Hematopoietic multipotent progenitor cell treated with erythropoietin and hydrocortisone succinate and interleukin-3 and kit ligand, for 8 days (in vitro differentiated cells): ENCODE measurements at places on chromosomes 1 and 21.

- peak; percentile 34 for DNase-seq
Measured at GRCh38 chr1:3777078-3777547, 4.6 kb downstream of the SMIM1 start.

DNA sequence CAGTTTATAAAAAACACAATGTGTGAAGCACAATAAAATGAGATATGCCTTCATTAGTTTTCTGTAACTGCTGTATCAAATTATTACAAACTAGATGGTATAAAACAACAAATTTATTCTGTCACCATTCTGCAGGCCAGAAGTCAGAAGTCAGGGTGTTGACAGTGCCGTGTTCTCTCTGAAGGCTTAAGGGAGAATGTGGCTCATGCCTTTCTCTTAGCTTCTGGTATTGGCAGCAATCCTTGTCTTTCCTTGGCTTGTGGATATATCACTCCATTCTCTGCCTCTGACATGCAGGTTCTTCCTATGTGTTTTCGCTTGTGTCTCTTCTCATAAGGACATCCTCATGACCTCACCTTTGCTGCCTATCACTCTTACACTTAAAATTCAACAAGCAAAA lies 10.1 kb downstream of the NEK7 start:
- DNase-seq = no peak

DNA sequence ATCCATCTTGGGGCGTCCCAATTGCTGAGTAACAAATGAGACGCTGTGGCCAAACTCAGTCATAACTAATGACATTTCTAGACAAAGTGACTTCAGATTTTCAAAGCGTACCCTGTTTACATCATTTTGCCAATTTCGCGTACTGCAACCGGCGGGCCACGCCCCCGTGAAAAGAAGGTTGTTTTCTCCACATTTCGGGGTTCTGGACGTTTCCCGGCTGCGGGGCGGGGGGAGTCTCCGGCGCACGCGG lies 282 bp upstream of the SOD1 start:
- DNase-seq = no peak

- DNase-seq = no peak
Measured at GRCh38 chr1:217089361-217090014, 366.3 kb upstream of the ESRRG start.

GRCh38 chr1:58005212-58005611 lies 541.3 kb downstream of the OMA1 start:
- DNase-seq = no peak

DNA sequence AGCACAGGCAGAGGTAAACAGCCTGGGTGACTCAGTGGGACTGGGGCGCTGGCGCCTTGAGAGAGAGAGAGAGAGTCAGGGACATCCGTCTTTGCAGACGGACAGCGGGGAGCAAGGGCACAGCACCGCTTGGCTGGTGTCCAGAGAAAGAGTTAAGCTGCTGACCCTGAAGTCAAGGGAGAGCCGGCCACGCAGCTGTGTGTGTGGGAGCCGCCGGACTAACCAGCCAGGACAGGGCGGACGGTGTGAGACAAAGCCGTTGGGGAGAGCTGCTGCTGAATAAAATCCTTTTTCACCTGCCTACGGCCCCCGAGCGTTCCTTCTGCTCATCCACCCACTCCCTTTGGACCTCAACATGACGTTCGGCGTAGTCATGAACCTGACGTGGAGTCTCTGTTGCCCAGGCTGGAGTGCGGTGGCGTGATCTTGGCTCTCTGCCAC lies 14.5 kb downstream of the CFAP74 start:
- no peak for DNase-seq

GRCh38 chr1:206569556-206569955 lies 42.7 kb downstream of the EIF2D start:
- no peak for DNase-seq

- DNase-seq = no peak
Measured at GRCh38 chr1:50289495-50289894, 133.7 kb downstream of the DMRTA2 start.

DNA sequence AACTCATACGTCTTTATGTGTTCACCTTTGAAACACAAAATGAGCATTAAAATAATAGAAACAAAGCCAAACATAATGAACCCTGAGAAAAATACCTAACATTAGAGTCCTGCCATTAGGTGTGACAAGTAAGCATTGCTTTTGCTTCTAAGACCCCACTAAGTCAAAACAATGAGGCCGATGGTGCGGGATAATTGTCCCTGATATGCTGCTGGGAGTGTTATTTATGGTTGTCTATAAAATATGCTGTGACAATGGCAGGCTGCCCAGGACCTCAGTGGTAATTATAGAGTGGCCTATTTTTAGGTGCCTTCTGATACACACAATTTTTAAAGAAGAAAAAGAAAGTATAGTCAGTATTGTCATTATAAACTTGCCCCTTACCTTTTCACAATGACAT lies 1423.1 kb downstream of the AMY1C start:
- no peak for DNase-seq

GRCh38 chr1:169288011-169288414 lies 79.6 kb downstream of the NME7 start:
- DNase-seq = no peak

DNA sequence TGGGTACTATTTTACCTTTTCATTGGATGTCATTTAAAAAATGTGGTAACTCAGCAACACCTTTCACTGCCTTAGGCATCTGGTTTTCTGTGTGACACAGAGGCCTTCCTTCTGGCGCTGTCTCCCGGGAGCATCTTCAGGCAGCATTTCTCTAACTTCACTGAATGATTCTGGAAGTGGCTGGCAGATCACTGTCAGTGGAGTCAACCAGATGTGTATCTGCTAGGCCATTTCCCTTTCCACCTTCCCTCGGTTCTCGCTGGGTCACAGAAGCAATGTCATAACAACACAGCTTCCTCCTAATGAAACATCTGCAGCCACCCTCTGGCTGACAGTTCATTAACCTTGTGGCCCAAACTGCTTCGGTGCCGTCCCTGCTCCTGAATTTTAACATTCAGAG lies 137.8 kb downstream of the KIF26B start:
- no peak for DNase-seq

- DNase-seq = no peak
Measured at GRCh38 chr1:97999320-97999719, 78.5 kb upstream of the DPYD start.

DNA sequence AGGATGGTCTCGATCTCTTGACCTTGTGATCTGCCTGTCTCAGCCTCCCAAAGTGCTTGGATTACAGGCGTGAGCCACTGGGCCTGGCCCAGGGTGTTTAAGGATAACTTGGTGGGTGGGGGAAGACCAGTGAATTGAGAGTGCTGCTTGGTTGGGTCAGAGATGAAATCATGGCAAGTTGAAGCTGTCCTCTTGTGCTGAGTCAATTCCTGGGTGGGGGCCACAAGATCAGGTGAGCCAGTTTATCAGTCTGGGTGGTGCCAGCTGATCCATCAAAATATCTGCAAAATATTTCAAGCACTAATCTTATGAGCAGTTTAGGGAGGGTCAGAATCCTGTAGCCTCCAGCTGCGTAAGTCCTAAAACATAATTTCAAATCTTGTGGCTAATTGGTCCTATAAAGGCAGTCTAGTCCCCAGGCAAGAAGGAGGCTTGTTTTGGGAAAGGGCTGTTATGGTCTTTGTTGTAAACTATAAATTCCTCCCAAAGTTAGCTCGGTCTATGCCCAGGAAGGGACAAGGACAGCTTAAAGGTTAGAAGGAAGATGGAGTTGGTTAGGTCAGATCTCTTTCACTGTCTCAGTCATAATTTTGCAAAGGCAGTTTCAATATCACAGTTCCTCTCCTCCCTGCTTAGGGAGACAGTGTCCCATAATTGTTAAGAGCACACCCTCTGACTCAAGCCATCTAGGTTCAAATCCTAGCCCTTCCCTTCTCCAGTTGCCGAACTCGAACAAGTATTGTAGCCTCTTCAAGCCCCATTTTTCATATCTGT lies 66.8 kb upstream of the BACH1 start:
- no peak for DNase-seq

DNA sequence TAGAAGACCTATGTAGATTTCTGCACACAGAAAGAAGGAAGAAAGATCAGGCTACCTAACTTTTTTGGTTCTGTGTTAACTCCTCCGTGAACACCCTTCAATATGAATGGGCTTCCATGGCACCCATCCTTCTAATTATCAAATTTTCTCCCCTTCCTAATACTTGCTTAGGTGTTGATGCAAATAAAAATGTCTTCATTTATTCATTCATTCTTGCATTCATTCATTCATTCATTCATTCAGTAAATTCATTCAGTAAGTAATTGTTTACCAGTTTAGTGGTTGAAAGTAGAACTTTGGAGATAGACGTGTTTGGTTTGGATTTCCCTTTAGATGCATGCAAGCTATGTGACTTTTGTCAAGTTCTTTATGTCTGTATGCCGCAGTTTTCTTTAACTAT lies 4.6 kb downstream of the CHI3L2 start:
- no peak for DNase-seq

DNA sequence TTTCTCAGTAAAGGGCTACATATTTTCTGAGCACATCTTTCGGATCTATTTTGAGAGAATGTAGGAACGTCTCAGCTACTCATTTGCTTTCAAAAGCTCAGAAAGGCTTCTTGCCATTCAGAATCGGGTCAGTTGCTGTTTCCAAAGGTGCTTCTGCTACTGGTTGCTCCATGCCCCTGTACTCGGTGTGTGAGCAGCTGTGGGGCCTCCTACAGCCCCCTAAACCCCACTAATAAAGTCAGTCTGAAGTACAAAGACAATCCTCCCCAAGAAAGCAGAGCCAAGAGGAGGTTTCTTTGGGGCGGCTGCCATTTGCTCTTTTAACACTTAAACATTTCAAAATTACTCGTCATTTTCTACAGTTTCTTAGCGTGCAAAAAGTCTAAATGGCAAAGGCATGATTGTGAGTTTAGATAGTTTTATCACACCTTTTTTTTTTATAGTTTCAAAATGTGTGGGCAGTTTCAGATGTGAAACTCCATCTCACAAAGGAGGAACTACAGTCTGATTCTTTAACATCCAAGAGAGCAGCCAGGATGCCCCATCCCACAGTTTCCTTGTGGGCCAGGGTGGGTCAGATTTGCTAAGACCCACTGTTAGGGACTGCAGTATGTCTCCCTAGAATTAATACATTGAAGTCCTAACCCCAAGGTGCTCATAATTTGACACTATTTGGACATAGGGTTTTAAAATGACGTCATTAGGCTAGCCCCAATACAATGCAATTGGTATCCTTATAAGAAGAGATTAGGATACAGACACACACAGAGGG lies 4.1 kb downstream of the RUNX1 start:
- DNase-seq = no peak

- DNase-seq = no peak
Measured at GRCh38 chr1:7491109-7491817, 279.8 kb upstream of the VAMP3 start.

DNA sequence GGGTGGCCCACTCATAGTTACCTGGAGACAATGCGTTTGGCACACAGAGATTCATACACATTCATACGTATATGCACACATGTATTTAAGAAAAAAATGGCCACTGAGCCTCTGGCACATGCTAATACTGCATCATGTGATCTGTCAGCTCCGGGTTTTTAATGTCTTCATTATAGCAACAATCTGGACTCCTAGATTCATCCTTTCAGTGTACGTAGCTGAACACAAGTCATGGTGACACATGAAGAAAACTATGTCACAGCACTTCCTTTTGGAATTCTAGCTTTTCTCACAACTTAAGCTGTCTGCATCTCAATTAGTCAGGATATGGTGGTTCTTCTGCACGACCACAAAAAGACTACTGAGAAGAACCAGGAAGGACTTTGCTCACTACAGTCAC lies 24.7 kb downstream of the HSF2BP start:
- DNase-seq = no peak

DNA sequence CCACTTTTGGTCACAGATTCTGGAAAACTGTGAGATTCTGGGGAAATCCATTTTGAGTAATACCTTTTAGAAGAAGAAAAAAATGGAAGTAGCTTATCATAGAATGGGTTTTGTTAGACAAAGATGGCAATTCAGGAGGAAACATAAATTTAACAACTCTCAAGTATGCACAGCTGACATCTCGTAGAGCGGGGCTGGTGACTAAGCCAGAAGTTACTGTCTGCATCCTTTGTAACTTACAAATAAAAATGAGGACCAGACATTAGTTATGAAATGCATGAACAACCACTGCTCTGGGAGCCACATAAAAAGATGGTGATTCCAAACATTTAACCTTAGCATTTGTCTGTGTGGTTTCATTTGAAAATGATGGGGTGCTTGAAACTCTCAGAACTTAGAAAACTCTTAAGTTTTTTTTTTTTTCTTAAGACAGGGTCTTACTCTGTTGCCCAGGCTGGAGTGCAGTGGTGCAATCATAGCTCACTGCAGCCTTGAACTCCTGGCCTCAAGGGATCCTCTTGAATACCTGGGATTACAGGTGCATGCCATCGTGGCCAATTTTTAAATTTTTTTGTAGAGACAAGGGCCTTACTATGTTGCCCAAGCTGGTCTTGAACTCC lies 49.2 kb upstream of the ATP5PO start:
- DNase-seq = no peak

DNA sequence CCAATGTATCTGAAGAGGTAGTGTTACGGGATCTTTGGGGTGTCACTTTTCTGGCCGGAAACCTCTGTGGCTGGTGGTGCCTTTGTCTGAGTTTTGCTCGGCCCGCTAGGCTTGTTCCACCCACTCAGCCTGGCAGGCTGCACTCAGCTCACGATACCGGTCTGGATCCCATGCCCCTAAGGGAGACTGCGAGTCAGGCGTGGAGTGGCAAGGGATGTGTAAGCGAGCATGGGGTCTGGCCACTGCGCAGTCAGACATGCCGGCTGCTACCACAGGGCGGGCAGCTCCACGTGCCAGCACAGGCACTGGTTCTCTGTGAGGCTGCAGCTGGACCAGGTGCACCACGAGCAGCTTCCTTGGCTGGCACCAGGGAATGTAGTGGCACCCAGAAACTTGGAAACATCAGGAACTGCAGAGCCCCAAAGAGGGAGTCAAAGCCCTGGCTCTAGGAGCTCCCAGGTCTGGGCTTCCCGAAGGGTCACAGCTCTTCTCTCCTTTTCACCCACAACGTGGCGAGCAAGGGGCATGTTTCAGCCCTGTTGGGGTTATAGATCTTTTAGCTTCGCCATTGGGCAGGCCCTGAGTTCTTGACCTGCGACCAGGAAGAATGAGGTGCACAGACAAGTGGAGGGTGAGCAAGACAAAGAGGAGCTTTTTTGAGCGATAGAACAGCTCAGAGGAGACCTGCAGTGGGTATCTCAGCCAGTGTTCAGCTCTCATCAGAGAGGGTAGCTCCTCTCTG lies 23.8 kb upstream of the LRRC8C start:
- no peak for DNase-seq

DNA sequence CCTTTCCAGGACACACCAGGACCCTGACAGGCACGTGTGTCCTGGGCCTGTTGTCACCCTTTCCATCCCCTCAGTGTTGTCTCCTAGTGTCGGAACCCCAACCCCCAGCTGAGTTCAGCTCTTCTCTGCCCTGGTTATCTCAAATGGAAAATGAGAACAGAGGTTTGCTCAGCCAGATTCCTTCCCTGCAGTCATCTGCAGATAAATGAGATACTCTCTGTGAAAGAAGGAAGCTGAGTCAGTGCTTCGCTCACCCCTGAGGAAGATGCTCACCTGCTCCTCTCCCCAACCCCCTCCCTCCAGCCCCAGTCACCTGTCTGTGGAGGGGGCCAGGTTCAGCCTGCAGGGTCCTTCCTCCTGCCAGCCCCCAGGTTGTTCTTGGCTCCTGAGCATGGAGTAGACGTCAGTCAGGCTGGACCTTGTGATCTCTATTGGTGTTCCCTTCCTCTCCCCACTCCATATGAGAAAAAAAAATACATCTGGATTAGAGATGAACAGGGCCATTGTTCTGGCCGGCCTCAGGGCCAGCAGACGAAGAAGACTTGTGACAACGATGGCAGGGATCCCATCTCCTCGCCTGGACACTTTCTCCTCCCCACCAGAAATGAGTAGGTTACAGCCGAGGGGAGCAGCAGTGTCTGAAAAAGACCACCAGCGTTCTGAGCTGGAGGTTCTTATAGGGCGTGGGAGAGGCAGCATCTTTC lies 20.9 kb downstream of the PHGDH start:
- DNase-seq = no peak
